Right ventricle myocardium superior (tissue), 1 donor: ENCODE measurements at places on chromosomes 13 and 19. TPM values are rescaled to one million over a fixed set of nuclear protein-coding genes. Genes with fewer than 3 reads are reported as not detected.

Gene SPRED3
- 0.40 TPM for total RNA-seq

Gene SIAH3
- not detected for total RNA-seq

Gene LGALS14
- total RNA-seq = not detected

Gene AP1M2
- not detected for total RNA-seq

Gene LRRC8E
- total RNA-seq = 1.6 TPM

Gene PPFIA3
- total RNA-seq = 5.0 TPM

Gene SIGLEC12
- total RNA-seq = not detected

Gene GNG14
- not detected for total RNA-seq

Gene KIR3DL2
- not detected for total RNA-seq

Gene PSG1
- not detected for total RNA-seq

DNA sequence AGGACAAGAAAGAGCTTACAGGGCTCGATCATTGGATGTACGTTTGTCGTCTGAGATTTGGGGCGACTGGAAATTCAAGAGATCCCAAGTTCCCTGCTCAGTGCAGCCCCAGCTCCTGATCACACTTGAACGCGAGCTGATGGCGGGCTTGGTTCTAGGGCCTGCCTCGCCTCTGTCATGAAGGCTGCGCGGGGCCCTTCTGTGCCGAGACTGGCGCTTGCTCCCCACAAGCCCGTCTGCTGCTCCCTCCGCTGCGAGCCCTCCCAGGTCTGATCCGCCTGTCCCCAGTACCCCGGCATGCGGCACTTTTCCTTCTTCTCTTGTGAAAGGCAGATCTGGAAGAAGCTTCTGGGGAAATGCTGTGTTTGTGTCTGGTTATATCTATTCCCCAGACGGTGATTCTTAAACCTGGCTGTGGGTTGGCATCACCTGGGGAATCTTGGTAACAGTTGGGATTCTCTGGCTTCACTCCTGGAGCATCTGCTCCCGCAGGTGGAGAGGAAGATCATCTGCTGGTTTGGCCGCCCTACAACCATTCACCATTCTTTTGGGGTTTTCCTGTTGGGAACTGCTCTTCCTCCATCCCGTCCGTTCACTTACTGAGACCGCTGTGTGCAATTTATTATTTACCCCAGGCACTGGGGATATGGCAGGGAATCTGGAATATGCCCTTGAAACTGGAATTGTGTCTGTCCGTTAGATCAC lies 43.6 kb downstream of the SIPA1L3 start:
- no peak for DNase-seq

DNA sequence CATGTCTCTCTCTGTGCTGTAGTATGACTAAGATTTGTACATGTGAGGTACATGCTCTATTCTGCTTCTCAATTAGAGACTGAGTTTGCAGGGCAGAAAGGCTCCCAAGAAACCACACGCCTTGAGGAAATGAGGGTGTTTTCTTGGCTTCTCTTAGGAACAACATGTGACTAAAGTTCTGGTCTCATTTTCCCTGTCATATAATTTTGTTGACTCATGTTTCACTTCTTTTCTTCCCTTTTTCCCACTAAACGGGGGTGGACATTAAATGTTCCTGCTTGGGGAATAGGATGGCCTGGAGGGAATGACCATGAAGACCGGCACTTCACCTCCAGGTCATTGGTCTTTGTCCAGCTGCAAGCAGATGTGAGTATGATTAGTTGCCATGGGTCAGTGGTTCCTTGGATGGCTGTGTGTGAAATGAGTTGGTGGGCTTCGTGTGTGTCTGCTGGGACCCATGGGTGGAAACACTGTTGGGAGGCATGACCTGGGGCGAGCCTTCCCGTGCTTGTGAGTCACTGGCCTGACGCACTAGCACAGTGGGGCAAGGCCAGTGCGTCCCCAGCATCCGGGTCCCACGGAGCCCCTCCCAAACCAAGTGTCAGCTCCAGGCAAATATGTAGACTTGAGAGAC lies 56.6 kb downstream of the COL4A1 start:
- peak; percentile 74 for DNase-seq

- no peak for DNase-seq
Observed at GRCh38 chr13:51726446-51727193, 77.3 kb downstream of the DHRS12 start.

DNA sequence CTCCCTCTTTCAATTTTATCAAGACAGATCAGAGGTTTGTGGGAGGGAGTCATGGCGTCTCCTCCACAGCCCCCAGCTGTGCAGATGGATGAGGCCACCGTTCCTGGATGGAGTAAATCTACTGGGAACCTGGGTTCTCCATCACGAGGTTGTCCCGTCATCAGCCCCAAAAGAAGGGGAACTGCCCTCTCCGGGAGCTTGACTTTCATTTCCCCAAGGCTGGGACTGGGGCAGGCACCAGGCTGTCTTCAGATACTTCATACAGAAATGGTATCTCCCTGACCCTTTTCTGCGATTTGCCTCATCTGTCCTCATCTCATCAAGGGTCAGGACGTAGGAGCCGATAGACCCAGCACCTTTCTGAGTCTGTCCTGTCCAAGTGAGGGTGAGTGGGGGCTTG lies 9.8 kb downstream of the LILRB2 start:
- no peak for DNase-seq

DNA sequence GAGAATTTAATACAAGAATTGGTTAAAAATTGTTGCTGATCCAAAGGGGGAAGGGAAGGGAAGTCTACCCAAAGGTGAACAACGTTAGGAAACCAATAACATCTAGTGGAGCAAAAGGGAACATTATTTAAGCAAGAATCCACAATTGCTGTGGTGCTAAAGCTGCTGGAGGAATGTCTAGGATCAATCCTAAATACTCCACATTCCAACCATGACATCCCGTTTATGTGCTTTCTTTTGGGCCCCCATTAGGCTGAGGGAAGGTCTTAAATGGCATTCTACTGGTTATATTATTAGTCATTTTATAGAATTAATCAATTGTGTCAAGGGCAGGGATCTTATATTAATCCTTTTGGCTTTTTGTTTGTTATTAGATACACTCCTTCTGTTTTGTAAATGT lies 39.9 kb upstream of the VWA8 start:
- no peak for DNase-seq

DNA sequence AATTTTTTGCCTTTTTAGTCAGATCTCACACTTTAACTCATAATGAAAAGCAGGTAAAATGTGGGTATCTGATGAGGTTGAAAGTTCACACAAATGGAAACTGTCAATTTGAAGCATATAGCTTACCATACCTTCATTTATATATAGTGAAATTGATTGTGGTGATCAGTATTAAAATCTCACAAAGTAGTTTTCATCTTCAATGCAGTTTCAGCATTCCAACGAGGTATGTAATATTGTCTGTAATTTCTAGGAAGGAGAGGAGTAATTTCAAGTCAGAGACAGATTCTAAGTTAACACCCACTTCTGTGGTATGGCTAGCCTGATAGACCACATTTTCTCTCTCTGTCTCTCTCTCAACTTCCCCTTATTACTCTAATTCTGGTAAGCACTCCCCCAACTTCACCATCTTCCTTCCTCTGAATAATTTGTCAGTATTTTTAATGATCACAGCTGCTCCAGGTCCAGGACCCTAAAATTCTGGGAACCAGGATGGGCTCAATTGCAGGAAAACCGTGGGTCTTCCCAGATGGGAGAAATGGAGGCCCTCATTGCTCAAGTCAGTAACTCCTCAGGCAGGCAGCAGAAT lies 455.7 kb downstream of the FGF9 start:
- DNase-seq = no peak

GRCh38 chr13:100789481-100789880 lies 114.9 kb upstream of the TMTC4 start:
- DNase-seq = no peak

DNA sequence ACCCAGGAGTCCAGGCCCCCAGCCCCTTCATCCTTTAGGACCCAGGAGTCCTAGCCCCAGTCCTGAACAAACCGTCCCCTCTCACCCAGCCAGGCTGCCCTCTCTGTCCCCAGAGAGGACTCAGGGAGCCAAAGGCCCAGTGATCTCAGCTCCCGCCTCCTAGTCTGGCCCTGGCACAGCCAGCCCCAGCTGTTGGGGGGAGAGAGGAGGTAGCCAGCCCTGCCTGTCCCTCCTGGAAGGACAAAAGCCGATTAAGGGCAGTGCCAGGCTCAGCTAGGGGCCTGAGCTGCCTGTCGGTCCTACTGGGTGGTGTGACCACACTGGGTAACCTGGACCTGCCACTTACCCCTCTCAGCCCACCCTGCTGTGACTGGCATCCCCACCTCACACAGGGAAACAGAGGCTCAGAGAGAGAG lies 14.5 kb downstream of the LIPE start:
- peak; percentile 72 for DNase-seq

DNA sequence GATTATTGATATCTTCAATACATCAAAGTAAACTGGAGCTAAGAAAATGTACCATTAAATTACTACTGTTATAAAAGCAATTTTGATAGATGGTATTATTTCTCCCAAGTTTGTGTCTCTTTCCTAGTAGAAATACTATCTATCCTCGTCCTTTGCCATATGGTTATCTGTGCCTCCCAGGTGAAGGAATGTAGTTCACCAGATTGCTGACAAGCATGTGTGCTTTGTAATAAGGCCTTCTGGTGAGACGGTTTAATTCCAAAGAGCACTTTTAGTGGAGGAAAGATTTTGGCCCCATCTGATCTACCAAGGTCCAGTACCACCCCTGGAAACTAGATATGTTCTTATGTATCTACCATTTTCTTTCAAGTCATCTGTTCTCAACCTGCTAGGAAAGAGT lies 243.6 kb downstream of the DLEU7 start:
- DNase-seq = no peak

- no peak for DNase-seq
Observed at GRCh38 chr13:38635030-38635429, 51.8 kb upstream of the FREM2 start.

- no peak for DNase-seq
Observed at GRCh38 chr13:113902481-113902880, 38.6 kb upstream of the GAS6 start.

GRCh38 chr19:32901504-32902161 lies 32.1 kb upstream of the SLC7A9 start:
- DNase-seq = no peak

DNA sequence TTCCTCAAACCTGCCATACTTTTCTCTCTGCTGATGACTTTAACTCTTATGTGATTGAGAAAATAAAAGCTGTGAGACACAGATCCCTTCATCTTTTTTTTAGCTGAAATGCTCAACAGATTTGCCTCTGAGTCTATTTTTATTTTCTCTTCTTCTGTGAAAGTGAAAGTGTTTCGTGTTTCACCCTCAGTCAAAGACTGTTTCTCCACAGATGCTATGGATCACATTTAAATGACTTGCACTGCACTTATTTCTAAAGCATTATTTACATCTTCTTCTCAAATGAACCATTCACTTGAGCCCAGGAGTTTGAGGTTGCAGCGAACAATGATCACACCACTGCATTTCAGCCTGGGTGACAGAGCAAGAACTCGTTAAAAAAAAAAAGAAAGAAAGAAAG lies 890.1 kb upstream of the PCDH20 start:
- no peak for DNase-seq

GRCh38 chr13:45704211-45704739 lies 2.2 kb downstream of the CBY2 start:
- DNase-seq = no peak

DNA sequence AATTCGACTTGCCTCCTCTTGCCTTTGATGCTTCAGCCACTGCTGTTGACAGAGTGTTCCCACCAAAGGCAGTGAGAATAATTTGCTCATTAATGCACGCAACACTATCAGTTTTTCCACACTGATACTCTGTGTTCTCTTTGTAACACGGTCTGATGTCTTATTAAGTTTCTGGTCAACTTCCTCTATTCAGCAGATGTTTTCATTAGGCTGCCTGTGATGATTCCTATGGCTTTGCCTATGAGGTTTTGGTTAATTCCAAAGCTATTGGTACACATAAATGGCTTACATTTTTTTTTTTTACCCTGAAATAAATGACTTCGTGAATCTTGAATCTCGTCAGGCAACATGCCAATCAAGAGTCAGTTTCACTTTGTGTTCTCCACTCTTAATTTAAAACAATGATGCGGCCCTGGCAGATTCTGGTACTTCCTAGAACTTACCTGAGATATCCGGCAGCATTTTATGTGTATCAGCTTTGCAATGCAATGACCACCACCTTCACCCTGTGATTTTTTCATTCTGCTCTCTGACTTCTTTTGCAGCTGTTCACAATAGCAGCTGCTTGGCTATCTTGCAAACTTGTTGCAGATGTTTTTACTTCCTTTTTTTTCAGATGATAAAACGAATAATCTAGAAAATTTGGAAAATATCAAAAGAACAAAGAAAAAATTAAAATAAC lies 27.5 kb upstream of the KL start:
- no peak for DNase-seq

DNA sequence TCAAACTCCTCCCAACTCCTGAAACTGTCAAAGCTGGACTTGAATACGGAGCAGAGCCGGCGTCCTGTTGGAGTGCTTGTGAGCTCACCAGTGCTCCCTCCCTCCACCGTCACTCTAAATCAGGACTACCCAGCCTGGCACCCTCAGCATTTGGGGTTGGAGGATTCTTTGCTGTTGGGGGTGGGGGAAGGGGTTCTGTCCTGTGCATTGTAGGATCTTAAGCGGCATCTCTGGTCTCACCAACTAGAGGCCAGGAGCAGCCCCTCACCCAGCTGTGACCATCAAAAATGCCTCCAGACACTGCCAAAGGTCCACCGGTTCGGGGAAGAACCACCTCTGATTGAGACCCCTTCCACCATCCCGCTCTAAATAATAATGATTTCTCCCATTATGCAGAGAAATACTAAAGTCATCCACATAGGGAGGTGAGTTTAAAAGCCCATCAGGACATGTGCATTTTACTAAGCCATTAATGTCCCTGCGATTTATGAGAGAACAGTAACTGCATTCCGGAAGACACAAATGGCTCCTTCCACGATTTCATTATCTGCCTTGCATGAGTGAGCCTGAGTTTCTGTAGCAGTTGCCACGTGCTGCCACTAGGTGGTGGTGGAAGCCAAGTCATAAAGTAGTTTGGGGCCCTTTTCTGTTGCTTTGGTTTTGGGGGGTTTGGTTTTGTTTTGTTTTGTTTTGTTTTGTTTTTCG lies 16.1 kb upstream of the USP29 start:
- DNase-seq = peak; percentile 64

GRCh38 chr13:67298297-67298696 lies 68.2 kb upstream of the PCDH9 start:
- no peak for DNase-seq

DNA sequence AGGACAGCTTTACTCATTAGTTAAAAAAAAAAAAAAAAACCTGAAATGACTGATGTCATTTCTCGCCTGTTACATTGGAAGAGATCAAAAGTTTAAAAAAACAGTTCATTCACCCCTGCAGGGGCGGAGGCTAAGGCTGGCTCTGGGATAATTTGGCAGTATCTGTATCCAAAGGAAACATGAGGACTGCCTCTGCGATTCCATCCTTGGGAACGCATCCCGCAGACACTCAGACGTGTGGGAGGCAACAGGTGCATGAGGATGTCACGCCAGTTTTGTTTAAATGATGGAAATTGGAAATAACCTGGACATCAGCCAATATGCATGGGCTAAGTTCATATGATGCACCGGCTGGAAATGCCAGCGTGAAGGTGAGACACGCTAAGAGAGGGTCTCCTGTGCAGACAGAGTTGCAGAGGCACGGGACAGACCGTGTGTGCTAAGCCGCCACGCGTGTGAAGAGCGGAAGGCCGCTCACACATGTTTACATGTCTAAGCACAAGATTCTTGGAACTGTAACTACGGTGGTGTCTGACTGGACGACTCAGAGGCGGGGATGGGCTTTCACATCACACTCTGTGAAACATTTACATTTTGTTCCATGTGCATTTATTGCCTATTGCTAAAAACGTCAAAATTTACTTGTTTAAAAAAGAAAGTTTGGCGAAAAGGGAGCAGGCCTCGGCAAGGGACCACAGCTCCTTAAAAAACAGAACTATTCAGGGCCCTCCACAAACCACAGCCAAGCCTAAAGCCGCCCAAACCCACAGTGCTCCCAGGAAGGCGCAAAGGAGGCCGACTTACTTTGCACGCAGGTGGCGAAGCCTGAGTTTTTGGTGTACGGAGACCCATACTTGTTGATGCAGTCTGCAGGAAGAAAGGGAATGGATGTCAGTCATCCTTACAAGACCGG lies 17.9 kb downstream of the GAS6 start:
- DNase-seq = no peak
